ENCODE measurements at places on chromosomes 7 and 10.

DNA sequence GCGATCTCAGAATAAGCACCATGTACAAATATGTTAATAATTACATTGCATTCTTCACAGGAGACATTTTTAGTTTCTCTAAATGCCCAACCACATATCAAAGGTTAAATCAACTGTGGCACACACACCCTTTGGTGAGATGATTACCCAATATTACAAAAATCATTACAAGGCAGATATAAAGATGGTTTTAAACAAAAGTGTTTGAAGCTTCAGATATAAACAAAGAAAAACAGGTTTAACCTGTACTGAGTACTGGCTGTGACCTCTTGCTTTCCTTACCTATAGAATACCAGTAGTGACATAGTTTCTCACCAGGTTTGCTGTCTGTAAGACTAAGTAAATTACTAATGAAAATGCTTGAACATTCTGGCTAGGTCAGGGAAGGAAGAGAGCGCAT, 360.0 kb upstream of the IGFBP3 start:
- DNase-seq: no peak

DNA sequence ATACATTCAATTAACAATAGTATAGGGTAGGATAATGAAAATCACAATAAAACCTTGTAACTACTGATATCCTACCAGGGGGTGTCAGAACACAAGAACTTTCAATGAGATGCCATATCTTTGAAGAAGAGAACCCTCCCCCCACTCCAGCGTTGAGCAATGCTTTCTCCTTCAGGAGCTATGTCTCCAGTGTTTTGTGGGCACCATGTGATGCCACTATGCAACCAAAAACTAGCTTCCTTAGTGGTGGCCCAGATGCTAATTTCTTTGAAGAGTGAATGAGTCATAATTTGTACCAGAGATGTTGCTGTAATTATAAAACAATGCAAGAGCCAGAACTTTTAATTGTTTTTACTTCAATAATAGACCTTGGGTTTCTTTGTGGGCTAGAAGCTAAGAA, 76.0 kb upstream of the ADO start:
- DNase-seq: no peak

- DNase-seq: no peak
These were observed 787 bp downstream of the CCL26 start for GRCh38 chr7:75771224-75771623.

GRCh38 chr10:62079885-62080559, 178.5 kb downstream of the ARID5B start:
- DNase-seq: no peak

DNA sequence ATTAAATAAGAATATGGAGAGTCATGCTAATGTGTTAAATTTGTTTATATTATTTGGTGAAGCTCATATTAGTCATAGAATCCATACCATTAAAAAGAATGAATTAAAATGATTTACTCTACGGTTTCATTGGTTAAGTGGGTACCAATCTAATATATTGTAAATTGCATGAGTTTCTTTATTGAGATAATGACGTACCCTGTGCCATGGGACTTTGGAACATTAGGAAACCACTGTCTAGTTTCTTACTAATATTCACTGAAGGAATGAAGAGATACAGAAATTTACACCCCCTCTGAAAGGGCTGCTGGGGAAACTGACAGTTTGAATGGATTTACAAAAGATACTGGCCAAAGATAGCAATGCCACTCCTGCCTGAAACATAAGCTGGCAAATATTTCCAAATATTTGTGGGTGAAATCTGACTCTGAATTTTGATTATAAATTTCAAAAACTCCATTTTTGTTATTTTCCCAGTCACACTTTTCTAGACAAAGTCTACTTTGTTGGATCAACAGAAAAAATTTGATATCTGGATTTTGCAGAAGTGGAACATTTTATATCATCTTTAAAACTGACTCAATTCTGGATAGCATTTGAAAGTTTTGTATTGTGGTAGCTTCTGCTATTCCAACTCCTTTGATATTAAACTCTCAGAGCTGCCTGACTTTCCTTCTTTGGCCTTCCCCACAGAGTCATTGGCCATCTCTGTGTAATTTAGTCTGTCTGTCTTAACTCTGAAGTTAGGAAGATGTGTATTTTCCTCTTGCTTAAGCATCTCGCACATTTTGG, 22.3 kb downstream of the MDFIC start:
- DNase-seq: no peak

- DNase-seq: no peak
These were observed 243.6 kb downstream of the CAMK1D start for GRCh38 chr10:12592967-12593366.

DNA sequence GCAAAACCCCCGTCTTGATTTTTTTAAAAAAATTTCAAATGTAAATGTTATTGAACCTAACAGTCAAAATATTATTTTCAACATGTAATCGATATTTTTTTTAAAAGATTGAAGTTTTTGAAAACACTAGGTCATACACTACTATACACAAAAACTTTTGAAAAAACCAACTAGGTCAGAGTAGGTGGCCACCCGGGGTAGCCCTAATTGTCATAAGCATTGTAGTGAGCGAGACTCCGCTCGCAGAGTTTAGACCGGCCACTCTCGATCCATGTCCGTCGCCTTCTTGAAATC, 417 bp downstream of the RFC2 start:
- DNase-seq: no peak

- no peak for DNase-seq
These were observed 56.4 kb downstream of the NEUROD6 start for GRCh38 chr7:31284106-31284505.

DNA sequence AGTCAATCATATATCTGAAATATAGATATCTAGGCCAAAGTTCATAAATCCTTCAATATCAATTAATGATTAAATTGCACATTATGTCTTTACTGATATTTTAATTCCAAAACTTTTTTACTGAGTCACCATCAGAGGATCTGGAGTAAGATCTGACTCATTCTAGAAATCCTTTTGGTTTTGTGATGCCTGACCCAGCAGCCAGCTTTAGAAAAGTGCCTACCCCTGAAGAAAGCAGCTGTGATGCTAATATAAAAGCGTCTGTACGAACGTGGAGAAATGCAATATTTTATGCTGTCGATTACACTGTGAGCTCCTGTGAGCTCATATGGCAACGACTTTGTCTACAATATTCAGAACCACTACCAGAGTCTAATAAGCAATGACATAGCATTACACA, 142.5 kb upstream of the LRRTM3 start:
- DNase-seq: no peak

- DNase-seq: no peak
These were observed 6.4 kb downstream of the FAM149B1 start for GRCh38 chr10:73174148-73174925.

DNA sequence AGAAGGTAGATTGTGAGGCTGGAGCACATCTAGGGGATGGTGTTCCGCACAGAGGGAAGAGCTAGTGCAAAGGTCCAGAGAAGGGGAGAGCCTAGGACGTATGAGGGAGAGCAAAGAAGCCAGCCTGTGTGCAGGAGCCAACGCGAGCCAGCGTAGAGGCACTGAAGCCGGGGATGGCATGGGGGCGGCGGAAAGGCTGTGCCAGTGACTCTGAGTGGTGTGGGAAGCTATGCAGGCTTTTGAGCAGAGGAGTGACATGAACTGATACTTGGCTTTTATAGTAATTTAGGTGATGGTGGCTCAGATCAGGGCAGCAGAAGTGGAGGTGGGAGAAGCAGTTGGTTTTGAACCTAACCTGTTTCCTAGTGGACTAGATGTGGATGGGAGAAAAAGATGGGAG, 65.8 kb downstream of the ATXN7L1 start:
- DNase-seq: no peak

DNA sequence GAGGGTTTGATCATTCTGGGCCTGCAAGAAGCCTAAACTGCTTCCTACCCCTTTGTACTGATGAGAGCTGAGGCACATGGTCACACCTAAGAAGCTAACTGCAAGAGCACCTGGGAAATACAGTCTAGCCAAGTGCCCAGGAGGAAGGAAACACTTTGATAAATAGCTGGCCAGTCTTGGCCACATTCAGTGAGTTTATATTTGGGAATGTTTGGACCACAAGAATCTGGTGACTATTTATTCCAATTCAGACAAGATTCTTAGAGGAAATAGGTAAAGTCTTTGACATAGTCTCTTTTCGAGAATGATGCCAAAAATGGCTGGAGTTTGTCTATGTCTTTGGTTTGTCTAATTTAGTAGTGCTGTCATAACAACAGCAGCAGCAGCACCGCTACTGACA, 213.6 kb downstream of the KIF20B start:
- no peak for DNase-seq

DNA sequence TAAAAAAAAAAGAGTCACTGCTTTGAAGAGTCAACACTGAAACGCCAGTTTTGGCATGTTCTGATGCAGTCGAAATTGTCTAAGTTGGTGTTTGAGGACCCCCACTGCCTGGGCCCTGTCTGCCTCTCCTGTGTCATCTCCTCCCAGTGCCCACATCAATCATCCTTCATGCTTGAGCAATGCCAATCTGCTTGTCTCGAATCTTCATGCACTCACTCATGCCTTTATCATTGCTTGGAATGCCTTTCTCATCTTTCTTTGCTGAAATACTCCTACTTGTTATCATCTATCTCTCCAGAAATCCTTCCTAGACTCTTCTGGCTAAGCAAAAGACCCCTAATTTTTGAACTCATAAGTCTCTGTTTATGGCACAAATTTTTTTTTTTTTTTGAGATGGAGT, 42.1 kb upstream of the PLPP4 start:
- DNase-seq: no peak

DNA sequence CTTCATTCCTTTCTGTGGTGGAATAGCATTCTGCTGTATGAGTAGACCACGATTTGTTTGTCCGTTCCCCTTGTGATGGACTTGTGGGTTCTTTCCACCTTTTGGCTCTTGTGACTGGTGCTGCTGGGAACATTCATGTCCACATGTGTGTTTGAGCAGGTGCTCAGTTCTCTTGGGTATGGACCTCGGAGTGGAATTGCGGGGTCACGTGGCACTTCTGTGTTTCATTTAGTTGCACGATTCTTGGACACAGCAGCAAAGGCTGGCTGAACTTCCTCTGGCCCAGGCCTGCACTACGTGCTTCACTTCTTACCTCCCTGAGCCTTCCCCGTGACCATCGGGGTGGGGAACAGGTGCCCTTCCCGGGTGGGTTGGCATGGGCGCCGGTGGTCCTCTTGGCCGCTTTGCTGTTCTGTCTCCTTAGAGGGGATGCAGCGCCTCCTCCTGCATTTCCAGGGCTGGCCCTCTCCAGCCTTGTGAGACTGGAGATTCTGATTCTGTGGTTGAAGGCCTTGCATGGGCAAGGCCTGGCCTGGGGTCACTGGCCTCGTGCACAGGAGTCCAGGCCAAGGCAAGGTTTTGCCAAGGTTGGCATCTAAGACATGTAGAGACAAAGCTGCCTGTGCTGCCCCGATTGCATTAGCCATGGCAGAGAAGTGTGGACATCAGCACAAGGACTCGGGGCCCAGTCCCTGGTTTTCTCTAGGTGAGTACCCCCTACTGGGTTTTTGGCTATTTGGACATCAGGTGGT, 25.1 kb downstream of the DOCK1 start:
- no peak for DNase-seq

DNA sequence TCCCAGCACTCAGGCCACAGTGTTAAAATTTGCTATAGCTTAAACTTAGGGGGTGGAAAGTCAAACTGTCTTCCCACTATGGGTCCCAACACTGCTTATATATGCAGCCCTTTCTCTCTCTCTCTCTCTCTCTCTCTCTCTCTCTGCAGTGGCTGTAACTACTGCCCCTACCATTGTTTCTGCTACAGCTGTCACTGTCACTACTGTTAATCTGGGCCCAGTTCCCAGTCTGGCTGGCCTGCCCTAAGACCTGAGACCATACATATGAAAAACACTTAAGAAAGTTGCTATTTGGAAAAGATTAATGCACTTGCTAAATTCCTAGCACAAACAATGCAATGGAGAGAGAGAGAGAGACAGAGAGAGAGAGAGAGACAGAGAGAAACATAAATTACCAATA, 78.6 kb downstream of the THSD7A start:
- no peak for DNase-seq

- DNase-seq: peak; percentile 2
These were observed 14.9 kb downstream of the TRIM56 start for GRCh38 chr7:101099969-101100781.

- DNase-seq: no peak
These were observed 162.9 kb downstream of the ZNF33B start for GRCh38 chr10:42475168-42476098.

GRCh38 chr7:36686499-36686898, 37.8 kb downstream of the AOAH start:
- DNase-seq: no peak
